Fibroblast of villous mesenchyme (primary cell): ENCODE measurements at places on chromosomes 13 and 19. TPM values are rescaled to one million over a fixed set of nuclear protein-coding genes. Genes with fewer than 3 reads are reported as not detected.

Gene RYR1
- total RNA-seq = under 0.01 TPM in 2 replicates

Gene PGLYRP1
- not detected in 2 replicates for total RNA-seq

Gene EDDM13
- not detected in 2 replicates for total RNA-seq

Gene WDR87
- total RNA-seq = not detected in 2 replicates

Gene PROZ
- under 0.01 TPM in 1 of 2 replicates, not detected in the other for total RNA-seq

Gene ICAM4
- total RNA-seq = 3.2 and 4.7 TPM in 2 replicates

Gene MRPL4
- 42.3 and 51.5 TPM in 2 replicates for total RNA-seq

Gene APC2
- 0.32 and 0.43 TPM in 2 replicates for total RNA-seq

Gene ZNF460
- total RNA-seq = 86.0 and 91.1 TPM in 2 replicates

Gene ZNF284
- total RNA-seq = 3.2 and 3.9 TPM in 2 replicates
